ENCODE measurements at places on chromosomes 11 and 22.

- no peak for DNase-seq
Measured at GRCh38 chr11:43545610-43546009, 134.9 kb upstream of the HSD17B12 start.

DNA sequence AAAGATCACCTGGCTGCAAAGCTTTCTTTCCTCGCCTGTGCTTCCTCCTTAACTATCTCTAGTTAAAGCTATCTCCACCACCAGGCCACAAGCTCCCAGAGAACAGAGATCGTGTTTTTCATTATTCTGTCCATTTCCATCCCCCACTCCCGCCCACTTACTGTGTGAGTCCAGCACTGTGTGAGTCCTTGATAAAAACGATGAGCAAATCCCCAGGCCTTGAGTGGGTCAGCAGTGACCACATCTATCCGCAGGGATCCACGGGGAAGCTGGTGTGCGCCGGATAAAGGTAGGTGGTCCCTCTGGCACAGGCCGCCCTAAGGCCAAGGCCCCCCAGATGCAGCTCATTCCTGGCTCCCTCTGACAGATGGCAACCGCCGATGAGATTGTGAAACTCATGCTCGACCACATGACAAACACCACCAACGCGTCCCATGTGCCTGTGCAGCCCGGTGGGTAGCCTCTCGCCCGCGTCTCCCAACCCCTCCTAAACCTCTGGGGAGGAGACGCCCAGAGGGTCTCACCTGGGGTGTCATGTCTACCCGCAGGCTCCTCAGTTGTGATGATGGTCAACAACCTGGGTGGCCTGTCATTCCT, 9.3 kb downstream of the TKFC start:
- DNase-seq: no peak

GRCh38 chr22:45562102-45562501, 59.4 kb downstream of the FBLN1 start:
- DNase-seq: no peak

- no peak for DNase-seq
Measured at GRCh38 chr22:35128637-35129036, 62.7 kb downstream of the ISX start.

DNA sequence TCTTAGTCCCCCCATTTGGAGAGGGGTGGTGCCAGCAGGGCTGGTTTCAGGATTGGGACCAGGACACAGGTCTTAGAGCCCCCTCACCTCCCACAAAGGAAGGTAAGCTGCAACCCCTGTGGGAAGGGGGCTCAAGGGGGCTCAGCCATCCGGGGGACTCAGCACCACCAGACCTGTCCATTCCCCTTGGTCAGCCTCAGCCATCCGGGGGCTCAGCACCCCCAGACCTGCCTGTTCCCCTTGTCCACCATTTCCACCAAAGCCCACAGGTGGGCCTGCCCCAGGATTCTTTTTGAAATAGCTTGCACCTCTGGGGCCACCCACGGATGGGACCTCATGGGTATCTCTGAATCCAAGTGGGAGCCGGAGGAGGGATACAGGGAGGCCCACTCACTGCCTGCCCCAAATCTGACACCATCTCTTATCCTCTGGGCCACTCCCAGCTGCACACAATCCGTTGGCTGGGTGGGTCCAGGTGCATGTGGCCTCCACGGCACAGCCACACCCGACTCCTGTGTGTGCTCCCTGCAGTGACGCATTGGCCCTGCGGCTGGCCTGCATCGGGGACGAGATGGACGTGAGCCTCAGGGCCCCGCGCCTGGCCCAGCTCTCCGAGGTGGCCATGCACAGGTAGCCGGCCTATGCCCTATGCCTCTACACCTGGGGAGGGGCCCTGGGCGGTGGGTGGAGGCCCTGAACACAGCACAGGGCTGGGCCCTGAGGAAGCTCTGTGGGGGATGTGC, 15.9 kb downstream of the MCAT start:
- DNase-seq: no peak

GRCh38 chr22:32389685-32390084, 22.4 kb downstream of the RTCB start:
- no peak for DNase-seq

- DNase-seq: no peak
Measured at GRCh38 chr11:92277871-92278270, 53.3 kb downstream of the FAT3 start.

- no peak for DNase-seq
Measured at GRCh38 chr11:134052395-134052987, 16.4 kb upstream of the JAM3 start.

DNA sequence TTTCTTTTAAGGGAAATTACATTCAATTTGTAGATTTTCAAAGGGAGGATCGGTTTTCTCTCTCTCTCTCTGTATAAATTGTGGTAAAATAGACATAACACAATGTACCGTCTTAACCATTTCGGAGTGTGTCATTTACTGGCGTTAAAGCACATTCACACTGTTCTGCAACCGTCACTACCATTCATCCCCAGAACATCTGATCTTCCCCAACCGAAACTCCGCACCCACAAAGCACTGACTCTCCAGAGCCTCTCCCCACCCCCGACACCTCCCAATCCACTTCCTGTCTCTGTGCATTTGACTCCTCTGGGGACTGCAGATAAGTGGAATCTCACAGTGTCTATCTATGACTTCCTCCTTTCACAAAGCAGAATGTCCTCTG, 15.9 kb upstream of the GRAMD4 start:
- DNase-seq: no peak

DNA sequence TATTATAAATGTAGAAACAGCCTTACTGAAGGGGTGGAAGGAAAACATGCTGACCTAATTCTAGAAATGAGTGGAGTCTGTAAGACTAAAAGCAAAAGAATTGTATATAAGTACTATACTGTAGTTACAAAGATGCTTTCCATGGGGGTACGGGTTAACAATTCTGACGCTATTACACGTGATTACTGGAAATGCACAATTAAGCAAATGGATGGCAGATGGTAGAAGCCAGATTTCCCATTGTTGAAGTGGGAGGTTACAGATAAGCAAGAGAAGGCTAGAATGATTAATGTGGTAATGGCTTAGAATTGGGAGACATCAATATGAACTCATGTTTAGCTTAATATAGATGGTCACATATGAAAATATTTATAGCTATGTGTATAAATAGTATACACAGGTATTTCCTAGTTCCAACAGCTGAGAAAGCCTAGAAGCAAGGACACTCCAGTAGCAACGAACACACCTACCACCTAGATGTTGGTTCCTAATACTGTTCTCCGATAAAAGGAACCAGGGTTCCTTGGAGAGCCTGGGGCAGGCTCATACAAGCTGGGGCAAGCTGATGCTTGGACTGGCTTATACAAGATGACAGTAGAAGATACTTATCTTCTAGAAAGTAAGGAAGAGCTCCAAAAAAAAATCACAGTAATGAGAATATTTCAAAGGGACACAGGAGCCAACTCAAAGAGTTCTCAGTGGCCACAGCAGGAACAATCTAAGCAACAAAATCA, 13.5 kb downstream of the SMC1B start:
- DNase-seq: no peak

- DNase-seq: no peak
Measured at GRCh38 chr22:29330291-29330690, 14.8 kb upstream of the RASL10A start.

- no peak for DNase-seq
Measured at GRCh38 chr11:24591283-24591682, 94.4 kb downstream of the LUZP2 start.

DNA sequence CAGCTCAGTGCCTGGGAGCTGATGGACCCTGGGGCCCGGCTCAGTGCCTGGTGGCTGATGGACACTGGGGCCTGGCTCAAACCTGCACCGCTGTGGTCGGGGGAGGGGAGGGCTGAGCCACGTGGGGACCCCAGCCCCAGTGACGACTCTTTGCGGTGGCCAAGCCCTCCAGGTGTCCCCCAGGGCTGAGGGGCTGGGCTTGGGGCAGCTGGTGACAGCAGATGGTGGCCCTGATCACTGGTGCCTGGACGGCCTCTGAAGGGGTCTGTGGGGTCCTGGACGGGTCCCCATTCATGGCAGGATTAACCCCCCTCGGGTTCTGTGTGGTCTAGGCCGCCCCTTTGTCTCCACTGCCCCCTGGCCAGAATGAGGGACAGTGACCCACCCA, 3.4 kb upstream of the MUC5B start:
- DNase-seq: no peak

DNA sequence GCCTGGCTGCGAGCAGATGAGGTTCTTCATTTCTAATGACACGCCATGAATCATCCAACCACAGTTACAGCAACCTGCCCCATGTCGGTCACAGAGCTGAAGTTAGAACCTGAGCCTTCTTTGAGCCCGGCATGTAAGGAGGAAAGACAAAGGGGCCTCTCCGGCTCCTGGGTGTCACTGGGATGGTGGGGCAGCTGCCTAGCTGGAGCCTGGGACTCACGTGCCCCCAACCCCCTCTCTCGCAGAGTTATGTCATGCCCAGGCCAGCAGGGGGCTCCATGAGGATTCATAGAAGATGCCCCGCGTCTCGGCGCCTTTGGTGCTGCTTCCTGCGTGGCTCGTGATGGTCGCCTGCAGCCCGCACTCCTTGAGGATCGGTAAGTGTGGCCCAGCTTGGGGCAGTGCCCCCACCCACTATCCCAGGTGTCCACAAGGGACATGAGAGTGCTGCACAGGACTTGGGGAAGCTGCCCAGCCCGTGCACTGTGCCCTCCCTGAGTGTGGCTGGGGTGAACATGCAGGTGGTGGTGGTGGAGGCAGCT, 148.5 kb downstream of the GRIK4 start:
- no peak for DNase-seq

GRCh38 chr11:128684549-128685401, 9.1 kb upstream of the FLI1 start:
- DNase-seq: no peak

DNA sequence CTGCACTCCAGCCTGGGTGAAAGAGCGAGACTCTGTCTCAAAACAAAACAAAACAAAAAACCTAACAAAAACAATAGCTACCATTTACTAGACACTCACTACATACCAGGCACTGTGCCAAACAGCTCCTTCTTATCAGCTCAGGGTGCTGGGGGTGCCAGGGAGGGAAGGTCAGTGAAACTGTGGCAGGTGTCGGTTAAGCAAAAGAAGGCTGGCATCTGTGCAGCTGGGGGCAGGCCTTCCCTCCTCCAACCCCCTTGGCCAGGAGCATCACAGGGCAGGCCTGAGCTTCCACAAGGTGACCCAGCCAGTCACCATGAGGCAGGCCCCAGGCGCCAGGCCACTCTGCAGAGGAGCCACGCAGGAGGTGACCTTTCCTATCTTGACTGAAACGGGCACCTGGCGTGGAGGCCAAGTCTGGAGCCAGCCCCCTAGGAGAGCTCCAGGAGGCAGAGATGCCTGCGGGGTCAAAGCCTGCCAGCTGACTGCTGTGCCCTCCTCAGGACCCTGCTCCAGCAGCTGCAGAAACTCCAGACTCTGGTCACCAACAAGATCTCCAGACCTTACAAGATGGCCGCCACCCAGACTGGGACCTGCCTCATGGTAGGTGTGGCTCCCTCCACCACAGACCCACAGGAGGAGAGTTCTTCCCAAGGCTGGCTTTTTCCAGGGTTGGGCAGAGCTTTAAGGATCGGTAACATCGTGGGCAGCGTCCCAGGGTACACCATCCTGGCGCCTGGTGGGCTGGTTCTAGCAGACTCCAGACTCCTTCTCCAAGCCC, 31.3 kb upstream of the DGKZ start:
- no peak for DNase-seq

DNA sequence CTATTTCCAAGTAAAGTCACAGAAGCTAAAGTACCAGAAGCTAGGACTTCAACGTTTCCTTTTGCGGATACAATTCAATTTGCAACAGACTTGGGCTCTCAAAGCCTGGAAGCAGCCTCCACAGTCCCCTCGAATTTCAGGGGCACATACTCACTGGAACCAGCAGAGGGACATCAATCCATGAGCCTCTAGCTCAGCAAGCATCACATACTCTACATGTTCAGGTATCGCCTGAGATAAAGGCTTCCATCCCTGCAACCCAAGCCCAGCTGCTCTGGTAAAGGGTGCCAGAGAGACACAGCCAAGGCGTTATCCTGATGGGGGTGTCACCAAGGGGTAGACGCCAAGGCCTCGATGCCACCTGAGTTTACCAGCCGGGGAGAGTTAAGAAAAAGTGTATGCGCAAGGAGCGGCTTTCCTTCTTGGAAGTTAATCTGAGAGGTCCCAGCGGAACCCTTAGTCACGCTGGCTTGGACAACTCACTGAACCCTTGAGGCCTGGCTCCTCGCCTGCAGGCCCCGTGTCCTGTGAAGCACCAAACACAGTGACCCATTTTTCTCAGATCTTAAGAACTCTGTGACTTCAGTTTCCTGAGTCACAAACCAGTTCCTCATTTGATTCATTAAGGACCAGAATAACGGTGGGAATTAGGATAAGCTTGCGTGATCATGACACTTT, 13.0 kb downstream of the LTO1 start:
- no peak for DNase-seq

DNA sequence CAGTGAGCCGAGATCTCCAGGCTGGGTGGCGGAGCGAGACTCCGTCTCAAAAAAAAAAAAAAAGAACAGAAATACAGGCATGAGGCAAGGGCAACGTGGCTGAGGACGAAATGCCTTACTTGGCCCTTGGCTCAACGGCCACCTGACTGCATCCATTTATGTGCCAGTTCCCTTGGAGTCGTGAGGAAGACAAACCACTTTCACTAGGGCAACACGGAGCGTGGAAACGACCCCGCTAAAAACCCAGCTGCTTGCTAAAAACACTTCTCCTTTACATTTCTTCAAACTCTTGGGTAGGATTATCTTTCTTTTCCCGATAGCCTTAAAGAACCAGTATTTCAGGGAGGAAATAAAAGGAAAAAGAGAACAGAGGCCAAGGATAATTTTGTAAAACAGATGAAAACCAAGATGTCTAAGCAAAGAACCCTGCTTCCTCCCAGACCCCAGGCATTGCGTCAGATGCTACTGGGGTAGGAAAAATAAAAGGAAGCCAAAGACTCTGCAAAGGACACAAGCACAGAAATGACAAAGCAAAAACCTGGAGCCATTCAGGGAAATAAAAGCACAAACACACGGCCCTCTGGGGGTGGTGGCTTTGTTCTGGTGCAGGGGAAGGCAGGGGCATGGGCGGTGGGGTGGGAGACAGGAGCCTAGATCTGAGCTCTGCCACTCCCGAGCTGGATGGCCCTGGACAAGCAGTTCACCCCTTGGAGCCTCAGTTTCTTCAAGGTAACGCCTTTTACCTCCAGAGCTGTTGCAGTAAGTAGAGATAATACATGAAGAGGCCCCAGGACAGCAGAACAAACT, 37.0 kb downstream of the PC start:
- DNase-seq: no peak

- no peak for DNase-seq
Measured at GRCh38 chr11:100631316-100631715, 55.8 kb upstream of the ARHGAP42 start.

GRCh38 chr22:29842740-29843139, 4.7 kb upstream of the ASCC2 start:
- no peak for DNase-seq

DNA sequence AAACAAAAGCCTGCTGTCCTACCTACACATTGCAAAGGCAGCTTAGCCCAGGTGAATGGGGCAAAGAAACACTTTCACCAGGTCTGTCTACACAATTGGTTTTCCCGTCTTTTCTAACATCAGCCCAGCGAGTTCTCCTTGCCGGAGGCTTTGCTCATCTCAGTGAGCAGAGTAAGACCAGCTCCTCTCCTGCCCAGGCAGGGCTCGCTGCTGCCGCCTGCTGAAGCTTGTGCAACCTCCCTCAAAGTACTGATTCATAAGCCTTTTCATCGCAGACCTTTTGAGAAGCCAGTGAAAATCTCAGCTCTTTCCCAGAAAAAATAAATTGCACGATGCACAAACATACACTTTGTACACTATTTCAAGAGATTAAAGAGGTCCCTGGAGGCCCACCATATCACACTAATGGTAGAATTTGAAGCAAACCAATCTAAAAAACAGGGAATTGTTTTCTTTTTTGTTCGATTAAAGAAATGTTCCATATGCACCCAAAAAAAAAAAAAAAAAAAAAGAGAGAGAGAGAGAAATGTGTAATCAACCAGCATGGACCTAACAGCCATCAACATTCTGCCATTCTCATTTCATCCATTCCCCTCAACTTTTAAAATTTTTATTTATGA, 328.1 kb upstream of the MPPED2 start:
- DNase-seq: no peak

All from NCI-H187 treated with DMSO at 0.1 percent for 48 hours (cell line).